Activated CD4-positive, alpha-beta T cell treated with anti-CD3 and anti-CD28 coated beads, Interleukin-2, amount 10 ng/mL, durations not matched to agents 7 days and 5 days (primary cell): ENCODE measurements at places on chromosomes 11 and 22.

- DNase-seq: no peak
Observed at GRCh38 chr11:96139691-96140090, 203.3 kb downstream of the MAML2 start.

GRCh38 chr11:19437760-19438159 is 197.0 kb upstream of the E2F8 start:
- no peak for DNase-seq

DNA sequence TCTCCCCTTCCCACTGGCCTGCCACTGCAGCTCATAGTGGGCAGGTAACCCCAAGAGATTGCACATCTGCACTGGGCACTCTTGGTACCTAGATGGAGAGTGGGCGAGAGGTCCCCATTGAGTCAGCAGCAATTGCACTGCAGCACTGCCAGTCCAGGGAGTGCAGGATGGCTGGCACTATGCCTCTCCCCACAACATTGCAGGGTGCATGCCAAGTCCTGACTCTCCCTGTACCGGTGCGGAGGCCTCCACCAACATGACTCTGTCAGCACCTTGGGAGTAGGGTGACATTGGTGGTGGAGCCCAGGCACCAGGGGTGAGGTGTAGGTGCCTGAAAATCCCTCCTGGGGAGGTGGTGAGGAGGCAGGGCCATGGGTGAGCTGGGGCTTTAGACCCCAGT is 82.2 kb downstream of the TRAF6 start:
- DNase-seq: no peak

DNA sequence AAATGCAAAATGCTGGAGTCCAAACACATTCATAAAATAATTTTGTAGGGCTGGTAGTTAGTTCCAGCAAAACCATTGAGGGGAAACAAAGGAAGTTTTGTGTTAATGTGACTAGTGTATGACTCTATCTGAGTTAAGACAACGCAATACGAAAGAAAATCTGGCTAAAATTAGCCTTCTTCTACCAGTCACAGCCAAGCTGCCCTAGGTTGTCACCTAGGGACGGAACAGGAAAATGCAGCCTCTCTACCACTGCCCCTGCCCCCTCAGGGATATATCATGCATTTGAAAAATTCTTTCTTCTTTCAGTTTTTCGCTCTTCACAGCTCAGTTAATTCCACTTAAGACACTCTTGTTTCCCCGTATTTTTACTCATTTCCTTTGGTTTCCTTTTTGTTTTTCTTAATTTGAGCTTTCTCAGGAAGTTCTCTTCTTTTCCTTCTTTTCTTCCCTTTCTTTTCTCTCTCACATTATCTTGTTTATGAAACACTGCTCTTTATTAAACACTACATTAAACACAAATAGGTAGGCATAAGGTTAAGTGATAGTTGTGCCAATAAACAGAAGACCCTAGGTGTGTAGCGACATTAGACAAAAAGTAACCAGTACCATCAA is 30.6 kb downstream of the KIRREL3 start:
- no peak for DNase-seq

DNA sequence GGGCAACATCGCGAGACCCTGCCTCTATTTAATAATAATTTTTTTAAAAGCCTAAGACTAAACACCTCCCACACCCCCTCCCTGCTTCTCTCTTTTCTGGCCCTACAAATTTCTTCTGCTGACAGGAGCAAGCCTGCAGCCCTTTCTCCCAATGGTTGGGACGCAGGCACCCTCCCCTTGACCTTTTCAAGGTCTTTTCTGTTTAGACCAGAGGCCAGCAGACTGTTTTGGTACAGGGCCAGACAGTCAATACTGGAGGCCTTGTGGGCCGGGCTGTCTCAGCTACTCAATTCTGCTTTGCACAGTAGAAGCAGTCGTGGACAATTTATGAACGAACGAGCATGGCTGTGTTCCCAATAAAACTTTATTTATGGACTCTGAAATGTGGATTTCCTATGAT is 92.3 kb downstream of the SCN3B start:
- DNase-seq: no peak

GRCh38 chr11:14364322-14364721 is 5.3 kb upstream of the RRAS2 start:
- DNase-seq: no peak

- DNase-seq: no peak
Observed at GRCh38 chr11:117459979-117460300, 132.3 kb downstream of the CEP164 start.

- DNase-seq: peak; percentile 26
Observed at GRCh38 chr11:35943713-35944502, at the start of gene LDLRAD3. LDLRAD3 (plus strand) TSS chr11:35944062; CDS start chr11:35944099, 37 bp downstream.

GRCh38 chr22:24992946-24993345 is 40.4 kb downstream of the KIAA1671 start:
- no peak for DNase-seq

- DNase-seq: no peak
Observed at GRCh38 chr11:132248580-132248979, 878.2 kb downstream of the NTM start.

DNA sequence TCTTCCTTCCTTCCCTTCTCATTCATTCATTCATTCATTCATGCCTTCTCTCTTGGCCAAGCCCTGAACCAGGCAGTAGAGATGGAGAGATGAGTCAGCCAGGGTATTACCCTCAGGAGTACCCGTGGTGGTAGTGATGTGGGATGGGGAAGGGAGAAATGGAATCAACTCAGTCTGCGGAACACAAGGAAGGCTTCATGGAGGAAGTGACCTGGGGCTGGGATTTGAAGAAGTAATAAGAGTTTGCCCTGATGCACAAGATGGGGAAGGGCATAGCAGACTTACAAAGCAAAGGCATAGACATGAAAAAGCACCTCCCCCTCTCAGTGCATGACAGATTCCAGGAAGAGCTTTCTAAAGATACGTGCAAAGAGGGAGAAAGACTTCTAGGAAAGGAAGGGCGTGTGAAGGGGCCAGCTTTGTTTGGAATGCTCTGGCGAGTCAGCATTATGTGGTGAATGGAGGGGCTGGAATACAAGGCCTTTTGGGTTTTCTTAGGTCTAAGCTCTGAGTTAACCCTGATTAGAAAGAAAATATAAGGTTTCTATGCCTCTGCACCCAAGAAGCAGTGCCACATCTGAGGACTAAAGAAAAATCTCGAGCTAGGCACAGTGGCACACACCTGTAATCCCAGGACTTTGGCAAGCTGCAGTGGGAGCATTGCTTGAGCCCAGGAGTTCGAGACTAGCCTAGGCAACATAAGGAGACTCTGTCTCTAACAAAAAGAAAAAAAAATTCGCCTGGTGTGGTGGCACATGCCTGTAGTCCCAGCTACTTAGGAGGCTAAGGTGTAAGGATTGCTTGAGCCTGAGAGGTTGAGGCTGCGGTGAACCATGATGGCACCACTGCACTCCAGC is 36.4 kb upstream of the ACER3 start:
- DNase-seq: no peak

- DNase-seq: no peak
Observed at GRCh38 chr11:62719302-62719978, 7.8 kb downstream of the HNRNPUL2 start.
